ENCODE measurements at places on chromosomes 12 and 14.

DNA sequence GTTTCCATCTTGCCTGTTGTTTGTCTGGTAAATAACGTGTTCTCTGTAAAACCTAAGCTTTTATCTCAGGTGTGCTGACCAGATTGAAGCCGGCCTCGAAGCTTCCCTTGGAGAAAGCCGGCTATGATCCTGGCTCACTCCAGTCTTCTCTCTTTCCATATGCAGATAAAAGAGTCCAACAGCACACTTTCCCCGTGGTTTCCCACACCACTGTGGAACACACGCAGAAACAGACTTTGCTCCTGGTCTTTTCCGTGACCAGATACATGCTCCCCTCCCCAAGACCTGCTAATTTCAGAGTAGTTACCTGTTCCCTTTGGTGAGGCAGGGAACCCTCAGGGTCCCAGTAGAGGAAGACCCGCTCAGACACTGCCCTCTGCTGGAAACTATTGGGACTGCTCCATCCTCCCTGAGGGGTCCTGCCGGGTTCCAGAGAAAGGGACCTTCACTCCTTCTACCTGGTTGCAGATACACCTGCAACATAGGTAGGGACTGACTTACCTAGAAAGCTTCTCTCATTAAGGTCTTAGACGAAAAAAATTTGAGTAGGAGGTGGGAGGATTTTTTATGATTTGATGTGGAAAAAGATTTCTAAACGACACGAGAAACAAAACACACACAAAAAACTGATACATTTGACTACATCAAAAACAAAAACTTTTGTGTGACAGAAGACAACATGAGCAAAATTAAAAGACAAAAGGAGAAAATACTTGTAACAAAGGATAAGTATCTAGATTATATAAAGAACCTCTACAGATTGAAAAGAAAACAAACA lies 415.4 kb upstream of the CCDC196 start:
- peak; percentile 8 for DNase-seq

DNA sequence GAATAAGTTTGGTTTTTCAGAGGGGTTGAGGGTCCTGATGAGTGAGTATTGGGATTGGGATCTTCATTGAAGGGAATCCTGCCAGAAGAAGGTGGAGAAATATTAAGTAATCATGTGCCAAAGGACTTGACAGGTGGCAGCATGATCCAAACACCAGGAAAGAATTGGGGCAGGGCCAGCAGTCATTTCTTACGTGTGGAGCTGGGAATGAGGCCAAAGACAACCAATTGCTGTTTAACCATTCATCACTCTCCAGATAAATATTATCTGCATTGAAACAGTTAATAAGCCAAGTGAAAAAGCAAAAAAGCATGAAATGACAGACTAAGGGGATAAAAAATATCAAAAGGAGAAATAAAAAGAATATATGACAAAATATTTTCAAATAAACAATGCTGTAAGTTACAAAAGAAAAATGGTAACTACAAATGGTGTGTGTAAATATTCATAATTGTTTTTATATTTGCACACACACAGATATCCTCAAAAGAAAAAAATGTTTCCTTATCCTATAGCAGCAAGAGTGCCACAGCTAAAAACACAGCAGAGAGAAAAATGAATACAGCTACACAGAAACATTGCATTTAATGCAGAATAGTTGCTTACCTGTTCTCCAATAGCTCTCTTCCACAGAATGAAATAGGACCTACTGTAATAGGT lies 26.2 kb downstream of the C2CD5 start:
- DNase-seq: no peak

DNA sequence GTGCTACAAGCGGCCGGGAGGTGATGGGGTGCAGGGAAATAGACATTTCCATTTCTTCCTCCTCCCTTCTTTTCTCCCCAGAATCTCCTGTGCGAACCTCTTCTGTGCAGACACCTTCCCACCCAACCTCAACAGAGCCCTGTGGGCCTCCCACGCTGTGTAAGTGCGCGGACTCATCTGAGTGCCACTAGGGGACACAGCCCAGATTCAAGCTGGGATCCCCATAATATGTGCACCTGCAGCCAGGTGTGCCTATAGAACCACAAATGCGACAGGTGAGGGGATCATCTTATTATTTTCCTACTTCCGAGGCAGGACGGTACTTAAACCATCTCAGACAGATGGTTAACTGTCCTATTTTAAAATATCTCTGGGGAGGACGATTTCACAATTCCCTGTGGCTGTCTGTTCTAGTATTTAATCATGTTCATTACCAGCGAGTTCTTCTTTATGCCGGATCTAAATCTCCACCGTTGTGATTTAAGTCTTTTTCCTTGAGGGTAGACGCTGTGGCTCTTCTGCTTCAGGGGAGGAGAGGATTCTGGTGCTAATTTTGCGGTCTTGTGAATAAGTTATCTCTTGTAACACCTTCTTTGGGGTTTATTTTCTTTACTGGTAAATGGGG lies 17.2 kb upstream of the CACNA1C start:
- DNase-seq: no peak

DNA sequence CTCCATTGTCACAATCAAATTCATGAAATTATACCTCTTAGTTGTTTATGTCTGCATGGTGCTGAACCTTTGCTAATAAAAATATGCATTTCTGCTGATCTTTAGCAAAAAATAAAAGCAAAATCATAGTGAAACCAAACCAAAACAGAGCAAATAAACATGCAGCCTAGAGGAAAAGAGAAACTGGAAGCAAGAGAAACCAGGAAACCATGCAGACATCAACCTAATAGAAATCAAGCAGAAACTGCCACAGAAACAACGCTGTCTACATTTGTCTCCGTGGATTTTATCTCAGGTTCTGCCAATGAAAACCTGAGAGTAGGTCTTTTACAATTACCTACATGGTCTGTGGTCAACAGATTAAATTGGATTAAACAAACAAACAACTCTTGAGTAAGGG lies 173.7 kb downstream of the SYT10 start:
- no peak for DNase-seq

DNA sequence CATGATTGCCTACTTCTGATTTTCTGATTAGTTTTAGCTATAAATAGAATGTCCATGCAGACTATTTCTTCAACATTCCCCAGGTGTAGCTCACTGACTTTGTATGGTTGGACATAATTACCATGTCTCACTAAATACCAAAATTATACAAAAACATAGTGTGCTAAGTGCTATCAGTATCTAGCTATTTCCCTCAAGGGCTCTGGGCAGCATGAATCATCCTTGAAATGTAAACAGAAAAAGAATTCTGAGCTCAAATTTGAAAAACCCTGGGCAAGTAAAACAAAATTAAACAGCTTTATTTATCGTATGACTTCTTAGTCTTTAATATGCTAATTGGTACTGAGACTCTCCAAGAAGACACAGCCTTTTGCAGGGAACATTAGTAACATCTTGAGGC lies 82.9 kb downstream of the SPATA7 start:
- no peak for DNase-seq

GRCh38 chr12:116179384-116179783 lies 98.1 kb downstream of the MED13L start:
- DNase-seq: no peak

Data from substantia nigra (tissue), 51 donors.